ENCODE measurements at places on chromosomes 2 and 18.

GRCh38 chr2:28068527-28068926 is 178.0 kb downstream of the BABAM2 start:
- DNase-seq = no peak

GRCh38 chr2:95346231-95346737 is 49.1 kb downstream of the KCNIP3 start:
- DNase-seq = peak; percentile 83

GRCh38 chr2:69768235-69768634 is 26.3 kb downstream of the ANXA4 start:
- no peak for DNase-seq

GRCh38 chr2:146997945-146998344 is 846.9 kb upstream of the ACVR2A start:
- no peak for DNase-seq

GRCh38 chr2:1870431-1870830 is 126.1 kb upstream of the PXDN start:
- DNase-seq = no peak

DNA sequence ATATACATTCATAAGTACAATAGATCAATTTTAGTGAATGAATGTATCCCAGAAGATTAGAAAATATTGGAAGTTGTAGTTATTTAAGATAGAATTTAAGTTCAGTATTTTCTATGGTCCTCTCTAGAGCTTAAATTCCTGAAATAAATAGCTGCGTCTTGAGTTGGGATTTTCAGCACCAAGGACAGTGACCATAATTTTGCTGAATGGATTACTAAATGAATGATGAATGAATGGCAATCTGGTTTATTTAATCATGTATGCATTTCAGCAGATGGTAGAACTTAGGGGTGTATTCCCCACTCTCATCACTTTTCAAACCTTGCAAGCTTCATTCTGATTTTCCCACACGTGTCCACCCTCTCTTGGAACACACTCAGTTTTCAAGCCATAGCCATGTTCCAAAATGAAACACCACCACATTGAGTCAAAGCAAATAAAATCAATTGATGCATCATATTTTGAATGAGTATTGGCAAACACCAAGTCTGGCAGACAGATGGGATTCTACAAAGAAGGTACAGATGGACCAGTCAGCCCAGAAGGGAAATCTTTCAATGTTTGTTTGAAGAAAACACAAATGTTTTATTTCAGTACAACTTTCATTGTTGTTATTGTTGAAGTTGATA is 362.2 kb upstream of the NXPH2 start:
- peak; percentile 57 for DNase-seq

DNA sequence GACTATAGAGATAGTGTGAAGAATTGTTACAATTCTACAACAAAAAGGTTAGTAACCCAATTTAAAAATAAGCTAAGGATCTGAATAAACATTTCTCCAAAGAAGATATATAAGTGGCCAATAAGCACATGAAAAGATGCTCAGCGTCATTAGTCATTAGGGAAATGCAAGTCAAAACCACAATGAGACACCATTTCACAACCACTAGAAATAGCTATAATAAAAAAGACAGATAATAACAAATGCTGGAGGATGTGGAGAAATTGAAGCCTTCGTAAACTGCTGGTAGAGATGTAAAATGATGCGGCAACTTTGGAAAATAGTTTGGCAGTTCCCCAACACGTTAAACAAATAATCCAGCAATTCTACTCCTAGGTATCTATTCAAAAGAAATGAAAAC is 366.5 kb upstream of the POU3F3 start:
- no peak for DNase-seq

DNA sequence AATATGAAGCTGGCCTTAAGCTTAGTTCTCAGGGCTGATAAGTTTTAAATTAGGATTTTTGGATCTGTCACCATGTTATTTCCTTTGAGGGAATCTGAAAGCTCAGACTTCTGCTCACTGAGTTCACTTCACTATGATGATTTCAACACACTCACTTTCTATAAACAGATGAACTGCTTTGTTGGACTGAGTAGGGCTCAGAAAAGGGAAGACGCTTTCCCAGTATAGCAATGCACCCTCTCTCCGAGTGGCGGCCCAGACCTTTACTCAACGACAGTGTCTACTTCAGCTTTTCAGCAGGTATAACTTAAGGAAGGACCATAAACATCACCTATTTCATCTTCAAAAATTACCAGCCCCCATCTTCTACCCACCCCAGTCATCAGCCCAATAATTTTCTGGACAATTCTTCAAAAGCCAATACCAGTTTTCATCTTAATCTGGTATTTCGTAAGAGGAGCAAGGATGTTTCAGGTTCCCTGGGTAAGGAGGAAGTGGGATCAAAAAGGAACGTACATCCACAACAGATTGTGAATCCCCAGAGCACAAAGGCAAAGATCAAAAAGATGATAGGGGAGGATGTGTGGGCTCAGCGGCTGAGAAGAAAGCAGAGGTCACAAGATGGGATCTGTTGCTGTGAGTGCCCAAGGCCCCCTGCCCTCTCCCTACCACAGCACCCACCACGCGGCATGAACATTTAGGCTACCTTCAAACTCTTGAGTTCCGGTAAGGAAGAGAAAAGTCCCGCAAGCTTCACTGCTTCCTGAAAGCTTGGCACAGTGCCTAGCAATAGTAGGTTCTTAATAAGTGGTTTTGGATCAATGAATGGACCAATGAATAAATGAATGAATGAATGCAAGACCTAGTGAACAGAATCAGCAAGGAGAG is 41.9 kb downstream of the LPIN2 start:
- no peak for DNase-seq

DNA sequence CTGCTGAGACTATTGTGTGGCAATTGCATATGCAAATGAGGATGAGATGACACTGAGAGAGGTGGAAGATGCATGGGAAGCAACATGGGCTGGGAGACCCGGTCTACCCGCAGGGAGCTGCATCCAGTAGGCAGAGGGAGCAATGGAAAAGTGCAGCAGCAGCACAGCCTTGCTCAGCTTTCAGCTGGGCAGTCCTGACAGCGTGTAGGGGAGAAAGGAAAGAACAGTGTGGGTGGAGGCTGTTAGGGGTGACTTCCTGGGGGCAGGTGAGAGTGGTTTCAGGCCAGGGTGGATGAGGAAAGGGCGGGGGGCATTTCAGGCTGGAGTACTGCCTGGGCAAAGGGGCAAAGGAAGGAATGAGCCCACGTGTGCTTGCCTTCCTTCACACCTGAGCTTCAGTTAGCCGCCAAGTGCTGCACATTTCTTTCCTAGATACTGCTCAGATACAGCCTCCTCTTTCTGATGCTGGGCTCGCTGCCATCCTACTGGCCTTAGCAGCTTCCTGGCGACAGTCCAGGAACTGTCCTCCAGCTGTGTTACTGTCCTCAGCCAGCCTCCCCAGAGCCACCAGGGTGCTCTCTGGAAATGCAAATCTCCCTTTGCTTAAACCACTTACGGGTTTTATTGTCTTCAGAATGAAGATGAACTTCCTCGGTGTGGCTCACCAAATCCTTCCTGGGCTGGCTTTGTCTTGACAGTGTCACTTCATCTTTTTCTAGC is 276.3 kb downstream of the TSN start:
- DNase-seq = no peak

DNA sequence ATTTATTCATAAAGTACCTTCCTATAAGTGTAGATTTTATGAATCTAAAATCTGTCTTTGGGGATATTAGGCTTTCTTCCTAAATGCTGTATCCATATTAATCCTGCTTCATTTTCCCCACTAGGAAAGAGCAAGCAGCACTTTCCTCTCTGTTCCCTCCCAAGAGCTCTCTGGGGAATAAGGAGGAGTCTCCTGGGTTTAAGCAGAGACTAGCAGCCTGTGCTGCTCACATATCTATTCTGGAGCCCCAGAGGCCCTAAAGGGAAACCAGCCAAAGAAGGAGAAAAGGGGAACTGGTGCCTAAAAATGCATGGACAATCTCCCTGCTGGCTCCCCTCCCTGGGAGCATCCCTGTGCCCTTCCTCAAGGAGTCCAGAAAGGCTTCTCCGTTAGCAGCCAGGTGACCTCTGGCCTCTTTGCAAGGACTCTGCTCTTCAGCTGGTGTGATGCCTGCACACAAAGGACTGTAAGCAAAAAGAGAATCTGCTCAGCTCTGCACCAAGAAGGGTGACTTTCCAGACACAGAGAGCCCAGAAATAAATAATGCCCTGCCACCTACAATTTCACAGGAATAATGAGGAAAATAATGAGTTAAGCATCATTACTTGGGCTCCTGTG is 270.6 kb downstream of the SS18 start:
- DNase-seq = no peak

DNA sequence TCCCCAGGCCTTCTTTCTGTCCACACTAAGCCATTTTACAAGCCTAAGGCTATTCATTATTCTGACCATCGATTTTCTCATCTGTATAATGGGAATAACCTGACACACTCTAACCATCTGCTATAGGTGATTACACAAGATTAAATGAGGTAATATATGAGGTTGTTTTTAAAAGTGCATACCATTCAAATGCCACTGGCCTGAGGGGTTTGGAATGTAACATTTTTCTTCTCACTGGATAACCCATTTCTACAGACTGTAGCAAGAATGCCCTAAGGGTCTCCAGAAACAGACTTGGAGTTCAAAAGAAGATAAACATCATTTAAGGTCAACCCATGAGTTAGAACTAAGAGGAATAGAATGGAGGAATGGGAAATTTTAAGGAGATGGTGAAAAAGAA is 111.7 kb upstream of the SETBP1 start:
- no peak for DNase-seq

- DNase-seq = no peak
These were observed 737.6 kb downstream of the LRP1B start for GRCh38 chr2:141393214-141393545.

- DNase-seq = no peak
These were observed 322.2 kb upstream of the HS6ST1 start for GRCh38 chr2:128640845-128641360.

DNA sequence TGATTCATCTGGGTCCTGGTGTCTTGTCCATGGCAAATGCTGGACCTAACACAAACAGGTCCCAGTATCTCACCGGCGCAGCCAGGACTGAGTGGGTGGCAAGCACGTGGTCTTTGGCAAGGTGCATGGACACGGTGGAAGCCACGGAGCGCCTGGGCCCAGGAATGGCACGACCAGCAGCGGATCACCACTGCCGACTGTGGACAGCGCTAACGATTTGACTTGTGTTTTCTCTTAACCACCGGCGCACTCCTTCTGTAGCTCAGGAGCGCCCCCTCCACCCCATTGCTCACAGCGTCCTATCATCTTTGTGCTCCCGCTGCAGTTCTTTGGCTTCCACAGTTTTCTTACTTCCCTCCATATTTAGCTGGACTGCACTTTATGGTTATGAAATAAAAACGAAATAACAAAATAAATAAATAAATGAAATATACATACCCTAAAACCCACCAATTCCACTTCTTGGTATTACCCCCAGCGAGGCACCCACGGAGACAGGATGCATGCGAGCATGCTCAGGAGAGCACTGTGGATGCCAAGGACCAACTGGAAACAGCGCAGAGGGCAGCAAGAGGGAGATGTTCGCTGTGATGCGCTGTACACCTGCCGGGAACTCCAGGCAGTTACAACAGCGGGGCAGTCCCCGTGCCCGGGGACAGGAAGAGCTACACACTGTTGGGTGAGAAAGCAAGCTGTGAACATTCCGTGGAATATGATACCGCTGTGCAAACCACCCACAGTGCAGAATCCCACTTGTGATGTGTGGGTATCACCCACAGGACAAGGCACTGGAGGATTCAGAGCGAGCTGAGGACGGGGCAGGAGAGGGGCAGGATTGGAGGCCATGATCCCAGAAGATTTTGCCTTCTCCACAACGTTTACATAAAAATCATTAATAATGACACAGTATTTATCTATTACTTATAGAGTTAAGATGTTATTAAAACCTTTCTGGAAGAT is 7.0 kb upstream of the CIDEA start:
- DNase-seq = peak; percentile 9

DNA sequence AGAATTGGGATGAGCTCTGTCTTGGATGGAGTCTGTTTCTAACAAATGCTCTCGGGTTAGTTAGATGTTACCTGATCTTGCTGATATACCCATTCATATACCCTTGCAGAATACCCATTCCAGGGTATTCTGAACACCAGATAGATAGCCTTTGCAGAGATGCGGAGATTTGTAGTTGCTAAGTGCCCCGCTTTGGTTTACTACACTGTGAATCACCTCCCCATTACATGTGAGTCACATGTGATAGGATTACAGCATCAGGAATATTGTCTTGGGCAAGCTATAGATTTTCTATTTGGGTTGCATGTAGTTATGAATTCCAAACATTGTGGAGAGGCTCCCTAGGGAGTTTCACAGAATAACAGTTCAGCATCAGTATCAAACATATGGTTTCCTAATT is 3.8 kb downstream of the VSNL1 start:
- DNase-seq = no peak

GRCh38 chr2:127085317-127085681 is 21.7 kb downstream of the BIN1 start:
- DNase-seq = no peak

GRCh38 chr2:230865307-230865765 is 594 bp downstream of the ITM2C start:
- no peak for DNase-seq
